Activated naive CD8-positive, alpha-beta T cell treated with anti-CD3 and anti-CD28 coated beads for 36 hours (primary cell): ENCODE measurements at places on chromosomes 2 and 18. TPM values are rescaled to one million over a fixed set of nuclear protein-coding genes. Genes with fewer than 3 reads are reported as not detected.

GRCh38 chr2:74216642-74217041 is 18.2 kb downstream of the MTHFD2 start:
- H3K4me1 ChIP-seq: peaks cover 5% of the 10 kb centered on the region
- H3K36me3 ChIP-seq: peaks cover 40% of the 10 kb centered on the region
- no peak overlapping the region for H3K27ac ChIP-seq
- H3K4me3 ChIP-seq: no peak overlapping the region
- DNase-seq: no peak

- no peak overlapping the region for H3K27ac ChIP-seq
- no peaks in the 10 kb centered on the region for H3K27me3 ChIP-seq
- no peak overlapping the region for H3K4me3 ChIP-seq
- no peaks in the 10 kb centered on the region for H3K4me1 ChIP-seq
- no peak for DNase-seq
Observed at GRCh38 chr2:122639176-122639575, 883.7 kb downstream of the TSN start.

DNA sequence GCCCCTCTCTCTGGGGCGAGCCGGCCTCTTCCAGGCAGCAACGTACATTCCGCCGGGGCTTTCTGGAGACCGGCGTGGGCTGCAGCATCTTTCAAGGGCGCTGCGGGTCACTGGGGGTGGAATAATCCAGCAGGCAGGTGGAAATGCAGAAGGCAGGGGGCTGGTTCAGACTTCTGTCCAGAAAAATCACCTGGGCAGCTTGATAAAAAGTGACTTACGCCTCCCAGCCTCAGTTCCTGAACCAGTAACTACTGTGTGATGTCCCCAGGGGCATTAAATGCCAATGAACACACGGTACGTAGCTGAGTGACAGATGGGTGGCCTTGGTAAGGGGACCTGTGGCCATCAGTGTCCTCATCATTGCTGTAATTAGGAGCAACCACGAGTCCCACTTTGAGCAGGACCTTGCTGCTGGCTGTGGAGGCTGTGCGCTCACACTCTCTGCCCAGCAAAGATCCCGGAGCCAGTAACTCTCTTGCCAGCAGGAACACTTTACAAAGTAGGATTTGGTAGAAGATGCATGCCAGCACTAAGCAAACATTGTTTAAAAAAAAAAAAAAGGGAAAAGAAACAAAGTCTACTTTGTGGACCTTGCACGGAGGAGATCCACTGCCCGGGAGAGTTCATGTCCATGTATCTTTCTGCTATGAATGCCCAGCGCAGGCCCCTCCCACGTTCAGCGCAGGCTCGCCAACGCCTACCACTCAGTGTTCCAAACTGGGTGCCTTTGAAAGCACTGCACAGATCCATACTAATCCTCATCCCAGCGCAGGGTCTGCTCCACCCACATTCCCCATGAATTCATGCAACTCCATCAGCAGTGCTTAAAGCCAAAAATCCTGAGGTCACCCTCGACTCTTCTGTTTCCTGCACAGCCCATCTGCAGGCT is 177.3 kb downstream of the HDAC4 start:
- H3K4me1 ChIP-seq: peaks cover 63% of the 10 kb centered on the region
- H3K27ac ChIP-seq: peak overlapping the region; percentile 86
- no peak overlapping the region for H3K4me3 ChIP-seq
- no peak for DNase-seq
- H3K36me3 ChIP-seq: peaks cover 5% of the 10 kb centered on the region

DNA sequence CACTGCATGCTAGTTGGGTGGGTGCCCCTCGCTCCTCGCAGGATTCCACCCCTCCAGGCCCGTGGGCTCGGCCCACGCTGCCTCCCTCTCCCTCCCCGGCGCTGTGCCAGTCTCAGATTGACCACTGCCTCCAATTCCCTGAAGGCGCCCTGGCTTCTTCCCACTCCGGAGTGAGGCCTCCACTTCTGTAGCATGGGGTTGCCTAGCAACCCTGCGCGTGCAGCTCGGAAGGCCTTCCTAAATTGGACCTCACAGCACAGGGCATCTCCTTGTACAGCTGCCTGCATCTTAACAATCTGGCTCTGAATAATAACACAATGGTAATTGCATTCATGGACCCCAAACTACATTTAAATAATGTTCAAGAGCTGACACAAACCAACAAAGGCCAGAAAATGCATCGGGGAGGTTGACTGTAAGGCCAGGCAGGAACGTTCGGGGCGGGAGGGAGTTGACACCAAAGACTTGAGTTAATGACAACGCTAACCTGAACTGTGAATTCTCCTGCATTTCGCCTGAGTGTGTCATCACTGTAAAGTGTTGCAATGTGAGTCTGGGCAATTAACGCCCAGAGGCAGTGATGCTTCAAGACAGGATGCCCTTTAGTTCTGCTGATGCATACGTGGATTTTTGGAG is 222.9 kb downstream of the ZBTB7C start:
- no peak overlapping the region for H3K27ac ChIP-seq
- peaks cover 7% of the 10 kb centered on the region for H3K27me3 ChIP-seq
- H3K4me3 ChIP-seq: no peak overlapping the region
- DNase-seq: no peak
- H3K4me1 ChIP-seq: no peaks in the 10 kb centered on the region
- H3K36me3 ChIP-seq: no peaks in the 10 kb centered on the region

DNA sequence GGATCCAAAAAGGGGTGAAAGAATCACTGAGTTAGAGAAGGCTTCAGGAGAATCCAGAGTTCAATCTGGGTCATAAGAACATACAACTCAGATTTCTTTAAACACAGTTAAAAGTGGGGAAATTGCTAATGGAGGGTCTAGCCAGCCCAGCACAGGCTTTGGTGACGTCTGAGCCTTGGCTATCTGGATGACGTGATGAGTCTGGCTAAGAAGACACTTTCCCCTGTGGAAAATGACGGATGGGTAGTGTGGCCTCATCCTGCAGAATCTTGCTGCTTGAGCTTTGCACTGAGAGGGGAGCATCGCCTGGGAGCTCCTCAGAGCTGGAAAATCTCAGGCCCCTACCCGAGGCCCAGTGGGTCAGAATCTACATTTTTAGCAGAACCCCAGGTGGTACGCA is 19.2 kb downstream of the EDAR start:
- H3K4me3 ChIP-seq: no peak overlapping the region
- H3K36me3 ChIP-seq: peaks cover 2% of the 10 kb centered on the region

GRCh38 chr18:13455960-13456481 is 237.5 kb downstream of the LDLRAD4 start:
- peak overlapping the region; percentile 22 for H3K4me3 ChIP-seq
- H3K36me3 ChIP-seq: peaks cover 22% of the 10 kb centered on the region
- peaks cover 37% of the 10 kb centered on the region for H3K4me1 ChIP-seq
- H3K27me3 ChIP-seq: no peaks in the 10 kb centered on the region
- H3K27ac ChIP-seq: peak overlapping the region; percentile 46
- peak; percentile 75 for DNase-seq

- no peak overlapping the region for H3K27ac ChIP-seq
- H3K4me1 ChIP-seq: no peaks in the 10 kb centered on the region
- peaks cover 27% of the 10 kb centered on the region for H3K36me3 ChIP-seq
- H3K4me3 ChIP-seq: no peak overlapping the region
- no peaks in the 10 kb centered on the region for H3K27me3 ChIP-seq
Observed at GRCh38 chr2:148350199-148350598, 294.4 kb upstream of the EPC2 start.

DNA sequence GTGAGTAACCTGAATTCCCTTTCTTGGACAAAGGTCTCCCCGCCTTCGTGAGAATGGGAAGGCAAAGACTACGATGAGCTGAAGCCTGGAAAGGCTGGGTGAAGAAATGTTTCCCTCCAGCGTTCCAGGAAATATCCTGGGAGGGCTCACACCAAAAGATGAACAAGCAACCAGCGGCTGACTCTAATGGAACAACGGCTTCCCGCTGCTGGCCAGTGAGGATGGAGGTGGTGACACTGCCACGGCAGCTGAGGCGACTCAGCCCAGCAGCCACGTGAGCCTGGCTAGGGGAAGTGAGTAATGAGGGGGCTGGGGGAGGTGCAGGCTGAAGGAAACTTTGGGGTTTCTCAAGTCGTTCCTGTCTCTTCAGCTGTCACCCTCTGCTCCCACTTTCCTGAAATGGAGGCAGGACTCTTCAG is 105.0 kb upstream of the SMAD7 start:
- H3K4me3 ChIP-seq: peak overlapping the region; percentile 42
- no peaks in the 10 kb centered on the region for H3K27me3 ChIP-seq
- H3K27ac ChIP-seq: peak overlapping the region; percentile 71
- peaks cover 35% of the 10 kb centered on the region for H3K4me1 ChIP-seq
- DNase-seq: peak; percentile 40
- H3K36me3 ChIP-seq: peaks cover 24% of the 10 kb centered on the region

GRCh38 chr18:42233908-42234307 is 278.9 kb downstream of the PIK3C3 start:
- H3K27ac ChIP-seq: no peak overlapping the region
- no peaks in the 10 kb centered on the region for H3K27me3 ChIP-seq
- DNase-seq: no peak
- no peaks in the 10 kb centered on the region for H3K36me3 ChIP-seq
- H3K4me1 ChIP-seq: no peaks in the 10 kb centered on the region

GRCh38 chr2:40265602-40266001 is 186.3 kb downstream of the SLC8A1 start:
- no peaks in the 10 kb centered on the region for H3K27me3 ChIP-seq
- no peaks in the 10 kb centered on the region for H3K4me1 ChIP-seq
- no peak overlapping the region for H3K4me3 ChIP-seq
- H3K27ac ChIP-seq: no peak overlapping the region
- H3K36me3 ChIP-seq: no peaks in the 10 kb centered on the region

L3MBTL4 gene
- 0.37 TPM for total RNA-seq

ITGB6 gene
- total RNA-seq: not detected

GREB1L gene
- not detected for total RNA-seq

GPR55 gene
- total RNA-seq: 20.4 TPM

C2orf80 gene
- total RNA-seq: not detected
